ENCODE measurements at places on chromosomes 3 and 15.
A peak's percentile ranks its signal among the peaks of the same experiment; 100 is the strongest.

GRCh38 chr15:63060699-63061098 lies 18.2 kb downstream of the TPM1 start:
- DNase-seq, result peak; percentile 56

- DNase-seq, result no peak
These were observed 222.8 kb upstream of the TLE3 start for GRCh38 chr15:70320482-70320881.

DNA sequence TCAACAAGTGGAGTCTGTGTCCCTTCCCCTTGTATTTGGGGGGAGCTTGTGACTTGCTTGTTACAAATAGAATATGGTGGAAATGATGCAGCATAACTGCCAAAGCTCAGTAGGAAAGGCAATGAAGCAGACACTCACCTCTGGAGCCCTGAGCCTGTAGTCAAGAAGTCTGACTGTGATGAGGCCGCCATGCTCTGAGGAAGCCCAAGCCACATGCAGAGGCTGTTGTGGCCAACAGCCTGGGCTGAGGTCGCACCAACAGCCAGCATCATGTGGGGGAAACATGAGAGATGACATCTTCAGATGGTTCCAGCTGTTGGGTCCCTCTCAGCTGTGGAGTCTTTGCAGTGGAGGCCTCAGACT lies 161.4 kb downstream of the CHSY1 start:
- DNase-seq, result no peak

- DNase-seq, result peak; percentile 60
These were observed 18.6 kb upstream of the DNAAF4 start for GRCh38 chr15:55526559-55527036.

DNA sequence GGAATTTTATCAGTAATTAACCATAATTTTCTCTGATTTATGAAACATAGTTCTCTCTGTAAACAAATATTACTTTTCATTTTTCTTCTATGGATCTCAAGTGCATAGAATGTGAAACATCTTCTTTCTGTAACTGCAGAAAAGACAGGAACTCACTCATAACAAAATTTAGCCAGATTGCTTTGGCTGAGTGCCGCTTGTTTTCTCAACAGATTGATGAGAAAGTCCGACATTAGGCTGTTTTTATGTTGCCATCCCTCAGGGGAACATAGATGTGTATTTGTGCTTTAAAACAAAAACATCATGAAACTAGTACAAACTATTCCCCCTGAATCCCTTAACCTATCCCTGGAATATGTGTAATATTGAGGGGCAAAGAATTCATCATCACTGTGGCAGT lies 154.2 kb downstream of the B3GALNT1 start:
- no peak for DNase-seq

DNA sequence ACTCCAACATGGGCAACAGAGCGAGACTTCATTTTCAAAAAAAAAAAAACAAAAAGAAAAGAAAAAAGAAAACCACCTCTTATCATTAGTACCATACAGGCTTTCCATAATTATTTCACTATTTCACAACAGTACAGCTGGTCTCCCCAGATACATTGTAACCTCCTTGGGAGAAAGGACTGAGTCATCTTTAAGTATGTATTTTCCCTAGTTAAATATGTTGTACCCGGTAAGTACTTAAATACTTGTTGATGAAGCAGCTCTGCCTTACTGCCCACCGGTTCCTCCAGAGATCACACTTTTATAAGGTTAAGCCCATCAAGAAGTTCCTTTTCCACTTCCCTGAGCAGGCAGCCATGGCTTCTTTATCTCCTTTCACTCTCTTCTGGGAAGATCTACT lies 789.5 kb upstream of the CFAP20DC start:
- DNase-seq, result no peak
